CD4-positive, alpha-beta memory T cell (primary cell): ENCODE measurements at places on chromosomes 1 and 21. TPM values are rescaled to one million over a fixed set of nuclear protein-coding genes. Genes with fewer than 3 reads are reported as not detected.

- no peak for DNase-seq
- H3K4me3 ChIP-seq = no peak overlapping the region
- H3K36me3 ChIP-seq = no peaks in the 10 kb centered on the region
- H3K27me3 ChIP-seq = no peaks in the 10 kb centered on the region
- H3K4me1 ChIP-seq = no peaks in the 10 kb centered on the region
- H3K27ac ChIP-seq = no peak overlapping the region
These were observed 191.4 kb downstream of the AMY1C start for GRCh38 chr1:103941086-103941485.

DNA sequence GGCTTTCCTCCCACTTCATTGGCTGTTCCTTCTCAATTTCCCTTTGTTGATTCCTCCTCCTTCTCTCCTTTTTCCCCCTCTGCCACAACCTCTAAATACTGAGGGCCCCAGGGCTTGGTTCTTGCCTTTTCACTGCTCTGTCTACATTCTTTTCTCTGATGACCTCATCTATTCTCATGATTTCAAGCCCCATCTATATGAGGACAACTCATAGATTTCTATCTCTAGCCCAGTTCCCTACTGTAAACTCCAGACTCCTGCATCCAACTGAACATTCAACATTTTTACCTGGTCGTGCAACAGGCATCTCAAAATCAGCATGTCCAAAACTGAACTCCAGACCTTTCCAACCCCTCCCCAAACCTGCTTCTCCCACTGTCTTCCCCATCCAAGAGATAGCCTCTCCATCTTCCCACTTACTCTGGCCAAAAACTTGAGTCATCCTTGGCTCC is 11.5 kb upstream of the SLC9A1 start:
- no peak overlapping the region for H3K27ac ChIP-seq
- H3K4me3 ChIP-seq = no peak overlapping the region
- no peaks in the 10 kb centered on the region for H3K36me3 ChIP-seq
- DNase-seq = no peak
- peaks cover 8% of the 10 kb centered on the region for H3K4me1 ChIP-seq
- no peaks in the 10 kb centered on the region for H3K27me3 ChIP-seq

DNA sequence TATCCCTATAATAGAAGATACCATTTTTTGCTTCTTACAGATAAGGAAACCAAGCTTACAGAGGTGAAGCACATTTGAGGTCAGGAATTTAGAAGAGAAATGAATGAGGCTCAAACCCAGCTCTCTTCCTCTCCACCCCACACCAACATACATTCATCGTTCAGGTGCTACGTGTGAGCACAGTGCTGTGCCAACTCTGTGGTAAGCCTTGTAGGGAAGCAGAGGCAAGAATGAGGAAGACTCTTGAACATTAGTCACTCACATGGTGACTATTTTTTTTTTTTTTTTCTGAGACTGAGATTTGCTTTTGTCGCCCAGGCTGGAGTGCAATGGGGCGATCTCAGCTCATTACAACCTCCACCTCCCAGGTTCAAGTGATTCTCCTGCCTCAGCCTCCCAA is 314.0 kb downstream of the NTNG1 start:
- H3K27me3 ChIP-seq = no peaks in the 10 kb centered on the region
- H3K27ac ChIP-seq = no peak overlapping the region
- H3K36me3 ChIP-seq = no peaks in the 10 kb centered on the region
- H3K4me3 ChIP-seq = no peak overlapping the region
- DNase-seq = no peak
- H3K4me1 ChIP-seq = no peaks in the 10 kb centered on the region

C21orf91 gene
- total RNA-seq = 80.1 TPM

- H3K36me3 ChIP-seq = no peaks in the 10 kb centered on the region
- H3K4me1 ChIP-seq = peaks cover 22% of the 10 kb centered on the region
- peaks cover 44% of the 10 kb centered on the region for H3K27me3 ChIP-seq
These were observed 11.8 kb downstream of the SIM2 start for GRCh38 chr21:36710729-36711048.

LCA5L gene
- total RNA-seq = not detected

SSU72 gene
- total RNA-seq = 132 TPM

DNA sequence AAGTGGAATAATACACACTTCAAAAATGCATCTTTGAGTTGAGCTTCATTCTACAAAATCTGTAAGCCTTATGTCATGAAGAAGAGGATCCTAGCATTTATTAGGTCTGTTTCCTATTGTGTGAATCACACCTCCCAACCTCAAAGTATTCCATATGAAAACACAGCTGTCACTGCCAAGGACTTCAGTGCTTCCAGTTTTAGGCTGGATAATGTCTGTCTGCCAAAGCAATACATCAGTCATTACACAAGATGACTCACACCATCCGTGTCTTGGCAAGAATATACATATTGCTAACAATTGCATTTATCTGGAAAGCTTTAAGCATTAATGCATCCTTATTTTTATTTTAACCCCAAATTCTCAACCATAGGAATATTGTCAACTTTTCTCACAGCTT is 125.7 kb upstream of the TMPRSS15 start:
- no peaks in the 10 kb centered on the region for H3K36me3 ChIP-seq
- H3K4me1 ChIP-seq = no peaks in the 10 kb centered on the region
- no peaks in the 10 kb centered on the region for H3K27me3 ChIP-seq
- H3K4me3 ChIP-seq = no peak overlapping the region
- no peak overlapping the region for H3K27ac ChIP-seq

GRCh38 chr21:43938751-43939442 is 73.2 kb upstream of the TRAPPC10 start:
- DNase-seq = peak; percentile 87
- no peaks in the 10 kb centered on the region for H3K27me3 ChIP-seq

CD5L gene
- total RNA-seq = not detected

USP48 gene
- 117 TPM for total RNA-seq
